Left cardiac atrium (tissue), 4 donors: ENCODE measurements at places on chromosomes 1 and 21. TPM values are rescaled to one million over a fixed set of nuclear protein-coding genes. Genes with fewer than 3 reads are reported as not detected.

DNA sequence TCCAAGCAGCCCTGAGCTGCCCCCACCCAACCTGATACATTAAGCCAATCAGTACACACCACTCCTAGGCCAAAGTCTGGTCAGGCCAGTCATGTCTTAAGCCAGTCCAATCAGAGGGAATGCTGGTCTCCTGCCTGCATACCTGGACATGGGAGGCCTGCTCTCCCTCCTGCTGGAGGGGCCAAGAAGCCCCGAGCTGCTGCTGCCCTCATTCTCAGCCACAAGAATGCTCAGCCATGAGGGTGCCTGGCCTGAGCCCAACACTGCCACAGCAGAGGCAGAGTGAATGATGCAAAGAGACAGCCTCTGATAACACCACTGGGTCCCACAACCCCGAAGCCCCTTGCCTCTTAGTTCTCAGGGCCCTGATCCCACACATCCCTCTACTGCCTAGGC lies 23.0 kb downstream of the CHD5 start:
- DNase-seq, result no peak

DNA sequence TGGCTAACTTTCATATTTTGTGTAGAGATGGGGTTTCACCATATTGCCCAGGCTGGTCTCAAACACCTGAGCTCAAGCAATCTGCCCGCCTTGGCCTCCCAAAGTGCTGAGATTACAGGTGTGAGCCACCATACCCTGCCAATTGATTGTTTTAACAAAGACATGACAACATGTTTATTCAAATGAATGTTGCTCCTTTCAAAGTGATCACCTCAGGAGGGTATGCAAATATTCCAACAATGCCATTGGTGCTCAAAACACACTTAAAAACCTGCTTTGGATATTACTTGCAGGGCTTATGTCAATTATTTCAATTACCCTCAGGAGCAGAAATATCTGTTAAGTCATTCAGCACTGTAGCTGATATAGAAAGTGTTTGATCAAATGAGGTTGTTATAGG lies 7.9 kb downstream of the LAX1 start:
- no peak for DNase-seq

DNA sequence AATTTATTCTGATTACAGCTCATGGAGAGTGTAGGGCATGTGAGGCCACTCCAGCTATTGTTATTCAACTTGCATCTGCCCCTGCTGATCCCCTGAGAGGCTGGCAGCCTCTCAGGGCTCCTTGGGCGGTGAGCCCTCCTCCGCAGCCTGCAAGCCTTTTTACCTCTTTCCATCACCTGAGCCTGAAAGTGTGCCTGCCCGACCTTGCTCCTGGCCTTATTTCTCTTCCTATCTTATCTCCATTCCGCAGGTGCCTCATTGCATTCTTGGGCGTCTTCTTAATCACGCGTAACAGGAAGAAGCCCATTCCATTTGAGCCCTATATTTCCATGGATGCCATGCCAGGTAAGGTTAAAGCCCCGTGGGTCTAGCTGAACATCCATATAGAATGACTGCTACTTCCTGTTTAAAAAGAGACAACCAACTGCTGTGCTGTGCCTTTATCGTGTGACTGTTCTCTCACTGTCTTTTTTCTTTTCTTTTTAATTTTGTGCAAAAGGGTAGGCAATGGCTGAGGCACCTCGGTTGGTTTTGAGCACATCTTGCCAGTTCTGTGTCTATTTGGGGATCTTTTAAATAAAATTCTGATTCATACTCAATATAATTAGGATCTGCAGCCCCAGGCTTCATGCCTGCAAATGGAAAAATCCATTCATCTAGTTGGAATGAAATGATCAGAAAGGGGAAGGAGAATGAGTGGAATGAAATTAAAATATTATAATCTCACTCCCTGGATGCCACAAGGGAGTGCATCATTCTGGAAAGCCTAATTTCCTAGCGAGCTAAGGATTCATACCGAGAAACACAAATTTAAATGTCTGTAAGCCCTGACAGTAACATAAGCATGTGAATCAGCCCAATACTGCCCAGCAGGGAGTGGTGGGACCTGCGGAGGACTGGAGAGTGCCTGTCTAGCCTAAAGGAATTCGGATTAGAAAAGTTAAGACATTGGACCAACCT lies 38.6 kb upstream of the RCAN3 start:
- DNase-seq, result no peak

DNA sequence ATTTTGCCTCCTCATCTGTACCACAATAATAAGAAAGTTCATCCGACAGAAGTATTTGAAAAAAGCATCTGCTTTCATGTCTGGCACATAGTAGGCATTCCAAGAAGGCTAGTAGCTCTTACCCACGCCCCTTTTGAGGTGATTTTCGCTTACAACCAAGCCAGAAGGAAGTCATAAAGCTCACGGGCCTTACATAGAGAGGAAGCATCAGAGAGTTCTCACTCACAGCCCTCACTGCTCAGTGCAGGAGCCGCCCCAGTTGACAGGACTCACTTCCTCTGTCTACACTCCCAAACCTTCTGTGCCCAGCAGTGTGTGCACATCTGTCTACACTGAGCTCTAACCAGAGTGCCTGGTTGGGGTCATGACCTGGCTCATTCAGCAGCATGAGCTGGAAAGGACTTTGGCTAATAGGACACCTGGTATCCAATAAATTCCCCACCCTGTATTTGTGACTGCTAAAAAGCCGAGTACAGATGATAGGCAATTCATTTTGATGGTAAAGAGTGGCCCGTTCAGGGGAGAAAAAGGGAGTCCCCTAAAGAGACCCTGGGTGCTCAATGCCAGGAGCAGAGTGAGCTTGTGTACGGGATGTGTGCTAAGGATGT lies 36.8 kb upstream of the DUSP10 start:
- peak; percentile 24 for DNase-seq

- no peak for DNase-seq
Observed at GRCh38 chr1:8670371-8670818, 147.0 kb downstream of the RERE start.

Gene C1orf159
- 6.1 TPM for total RNA-seq
